ENCODE measurements at places on chromosomes 6 and 20.

GRCh38 chr6:140844167-140844566 lies 1288.6 kb upstream of the GJE1 start:
- no peak for DNase-seq

DNA sequence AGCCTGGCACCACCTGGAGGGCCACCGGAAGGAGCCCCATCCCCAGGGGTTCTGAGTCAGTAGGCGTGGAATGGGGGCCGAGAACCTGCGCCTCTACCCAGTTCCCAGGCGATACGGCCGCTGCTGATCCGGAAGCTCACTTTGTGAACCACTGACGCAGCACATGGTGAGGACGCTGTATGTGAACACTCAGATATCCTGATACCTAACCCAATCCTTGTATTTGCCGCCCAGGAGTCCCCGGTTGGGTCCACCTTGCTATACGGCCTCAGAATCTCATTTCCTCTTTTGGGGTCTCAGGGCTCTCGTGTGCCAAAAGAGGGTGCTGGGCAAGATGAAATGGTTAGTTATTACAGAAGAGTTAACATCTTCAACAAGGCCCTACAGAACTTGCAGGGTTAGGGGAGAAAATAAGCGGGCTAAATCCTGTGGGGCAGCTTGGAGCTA lies 604 bp upstream of the RAB5IF start:
- DNase-seq: no peak

GRCh38 chr6:167768471-167769215 lies 58.1 kb upstream of the AFDN start:
- DNase-seq: no peak

GRCh38 chr20:35489717-35490116 lies 34.3 kb downstream of the CEP250 start:
- DNase-seq: no peak

DNA sequence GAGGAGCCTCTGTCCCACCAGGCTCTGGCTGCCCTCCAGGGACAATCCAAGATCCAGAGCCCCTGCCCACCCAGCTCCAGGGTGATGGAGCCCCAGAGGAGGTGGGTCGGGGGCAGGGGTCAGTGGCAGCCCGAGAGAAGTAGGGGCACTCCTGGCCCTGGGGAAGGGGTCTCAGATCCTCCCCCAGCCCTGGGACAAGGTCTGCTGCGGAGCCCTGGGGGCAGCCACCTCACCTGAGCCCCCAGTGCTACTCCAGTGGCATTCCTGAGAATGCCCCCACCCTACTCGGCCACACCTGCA lies 2.7 kb upstream of the LAMA5 start:
- DNase-seq: no peak

- DNase-seq: no peak
These were observed 180.9 kb downstream of the PHF3 start for GRCh38 chr6:63816401-63816981.

DNA sequence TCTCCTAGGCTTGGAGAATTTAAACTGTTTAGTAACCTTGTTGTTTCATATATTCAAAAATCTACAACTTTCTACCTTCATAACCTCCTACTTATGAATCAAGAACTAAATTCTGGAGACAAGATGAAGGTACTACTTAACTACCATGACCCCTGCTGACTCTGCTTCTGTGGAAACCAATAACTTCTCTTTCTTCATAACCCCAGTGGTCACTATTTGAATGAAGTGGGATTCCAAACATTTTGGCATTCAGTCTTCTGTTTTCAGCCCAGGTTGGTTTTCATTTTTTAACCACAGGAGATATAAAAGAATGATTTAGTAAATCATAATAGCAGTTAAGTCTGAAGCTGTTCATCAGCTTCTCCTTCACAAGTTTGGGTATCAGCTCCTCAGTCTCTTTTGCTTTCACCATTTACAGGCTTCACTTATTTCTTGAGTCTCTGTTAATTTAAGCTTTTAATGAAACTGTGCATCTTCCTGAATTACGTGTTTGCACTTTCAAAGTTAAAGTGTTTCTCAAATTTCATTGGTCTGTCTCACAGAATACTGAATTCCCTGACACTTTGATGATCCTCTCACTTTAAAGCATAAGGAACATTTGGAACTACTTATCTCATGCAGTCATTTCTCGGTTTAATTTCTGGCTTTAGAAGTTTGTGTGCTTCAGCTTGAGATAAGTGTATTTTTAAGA lies 9.5 kb downstream of the SENP6 start:
- DNase-seq: no peak

DNA sequence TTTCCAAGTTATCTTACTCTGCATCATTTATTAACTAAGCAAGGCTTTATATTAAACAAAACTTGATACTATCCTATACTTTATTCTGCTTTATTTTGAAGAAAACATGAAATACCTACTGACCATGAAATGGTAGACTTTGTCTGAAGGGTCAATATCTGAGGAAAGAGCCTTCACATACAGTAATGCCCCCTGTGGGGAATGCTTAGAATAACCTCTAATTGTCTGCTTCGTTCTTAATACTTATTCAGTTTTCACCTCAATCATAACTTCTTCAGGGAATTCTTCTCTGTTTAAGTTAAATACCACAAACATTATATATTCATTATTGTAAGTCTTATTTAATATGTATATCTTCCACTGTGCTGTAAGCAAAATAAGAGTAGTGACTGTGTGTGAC lies 498.9 kb upstream of the MANEA start:
- no peak for DNase-seq
